NCI-H2227 treated with DMSO at 0.1 percent for 48 hours (cell line): ENCODE measurements at places on chromosomes 5 and 9.

DNA sequence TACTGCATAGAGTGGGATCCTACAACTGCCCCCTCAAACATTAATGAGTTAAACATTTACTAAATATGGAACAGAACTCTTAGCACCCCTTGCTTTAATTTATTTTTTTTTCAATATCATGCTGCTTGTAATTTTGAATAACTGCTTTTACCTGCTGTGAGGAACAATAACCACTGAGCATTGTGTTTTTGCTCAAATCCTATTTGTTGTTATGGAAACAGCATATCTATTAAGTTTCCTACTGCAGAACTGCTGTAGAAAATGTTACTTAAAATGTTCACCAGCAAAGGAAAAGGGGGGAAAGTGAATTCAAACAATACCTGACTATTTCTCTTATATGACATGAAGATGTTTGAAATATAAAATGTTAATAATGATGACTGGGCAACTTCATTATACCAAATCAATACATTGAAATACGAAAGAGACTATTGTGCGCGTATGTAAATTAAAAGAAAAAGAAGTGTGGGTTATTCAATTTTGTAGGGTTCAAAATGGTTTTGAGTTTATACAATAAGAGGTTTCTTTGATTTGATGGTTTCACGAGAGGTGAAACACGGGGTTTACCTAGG is 1043.8 kb upstream of the NUDT12 start:
- no peak for DNase-seq

- no peak for DNase-seq
These were observed 89.7 kb upstream of the OSMR start for GRCh38 chr5:38756068-38756467.

DNA sequence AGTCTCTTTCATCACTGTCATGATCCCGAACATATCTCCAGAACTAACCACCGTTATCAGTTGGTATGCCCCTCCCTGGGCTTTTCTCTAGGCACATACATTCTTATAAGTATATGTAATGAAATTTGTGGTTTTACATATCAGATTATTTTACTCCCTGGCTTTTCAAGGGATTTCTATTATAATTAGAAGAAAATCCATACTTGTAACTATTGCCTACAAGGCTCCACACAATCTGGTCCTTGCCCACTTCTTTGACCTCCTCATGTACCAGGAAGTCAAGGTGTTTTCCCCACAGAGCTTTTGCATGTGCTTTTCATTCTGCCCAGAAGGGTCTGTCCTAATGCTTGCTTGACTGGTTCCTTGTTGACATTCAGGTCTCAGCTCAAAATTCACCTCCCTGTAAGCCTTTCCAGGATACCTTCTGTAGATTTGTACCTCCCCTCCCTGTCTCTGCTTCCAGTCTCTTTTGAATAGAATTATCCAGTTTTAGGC is 33.6 kb upstream of the HSD17B4 start:
- no peak for DNase-seq

DNA sequence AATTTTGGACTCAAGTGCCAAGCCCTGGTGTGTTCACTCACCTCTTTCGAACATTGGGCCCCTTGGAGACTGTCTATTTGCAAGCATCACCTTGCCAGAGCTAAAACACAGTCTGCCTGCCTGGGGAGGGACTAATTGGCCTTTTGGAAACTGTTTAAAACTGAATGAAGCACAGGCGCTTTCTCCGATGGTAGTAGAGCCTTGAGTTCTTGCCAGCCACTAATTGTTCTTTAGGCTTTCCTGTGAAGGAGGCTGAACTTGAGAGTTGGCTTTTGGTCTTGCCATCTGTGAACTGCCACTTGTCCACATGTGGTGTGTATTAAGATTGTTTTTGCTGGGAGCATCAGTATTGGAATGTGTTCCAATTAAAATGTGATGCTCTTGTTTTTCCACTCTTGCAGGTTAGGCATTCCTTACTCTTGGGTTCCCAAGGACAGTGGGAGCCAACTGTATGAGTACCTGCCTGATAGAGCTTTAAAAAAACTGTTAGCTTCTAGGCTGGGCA is 26.0 kb downstream of the GARNL3 start:
- no peak for DNase-seq

DNA sequence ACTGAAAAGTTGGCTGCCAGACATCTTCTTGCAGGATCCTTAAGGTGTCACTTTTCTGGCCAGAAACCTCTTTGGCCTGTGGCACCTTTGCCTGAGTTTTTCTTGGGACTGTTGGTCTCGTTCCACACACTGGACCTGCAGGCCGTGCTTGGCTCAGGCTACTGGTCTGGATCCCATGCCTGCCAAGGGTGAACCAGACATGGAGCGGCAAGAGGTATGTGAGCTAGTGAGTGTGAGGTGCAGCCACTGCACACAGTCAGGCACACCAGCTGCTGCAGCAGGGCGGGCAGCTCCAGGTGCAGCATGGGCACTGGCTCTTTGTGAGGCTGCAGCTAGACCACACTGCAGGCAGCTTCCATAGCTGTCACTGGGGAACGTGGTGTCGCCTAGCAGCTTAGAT is 47.9 kb downstream of the NDUFAF2 start:
- DNase-seq = no peak

GRCh38 chr5:109713453-109713852 is 23.7 kb downstream of the MAN2A1 start:
- peak; percentile 49 for DNase-seq

DNA sequence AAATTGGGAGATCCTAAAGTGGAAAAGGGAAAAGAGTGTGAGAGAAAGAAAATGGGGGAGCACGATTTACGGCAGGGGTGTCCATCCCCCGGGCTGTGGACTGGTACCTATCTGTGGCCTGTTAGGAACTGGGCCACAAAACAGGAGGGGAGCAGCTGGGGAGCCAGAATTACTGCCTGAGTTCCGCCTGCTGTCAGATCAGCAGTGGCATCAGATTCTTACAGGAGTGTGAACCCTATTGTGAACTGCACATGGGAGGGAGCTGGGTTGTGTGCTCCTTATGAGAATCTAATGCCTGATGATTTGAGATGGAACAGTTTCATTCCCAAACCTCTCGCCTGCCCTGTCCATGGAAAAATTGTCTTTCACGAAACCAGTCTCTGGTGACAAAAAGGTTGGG is 108.3 kb upstream of the ADAMTSL1 start:
- no peak for DNase-seq

DNA sequence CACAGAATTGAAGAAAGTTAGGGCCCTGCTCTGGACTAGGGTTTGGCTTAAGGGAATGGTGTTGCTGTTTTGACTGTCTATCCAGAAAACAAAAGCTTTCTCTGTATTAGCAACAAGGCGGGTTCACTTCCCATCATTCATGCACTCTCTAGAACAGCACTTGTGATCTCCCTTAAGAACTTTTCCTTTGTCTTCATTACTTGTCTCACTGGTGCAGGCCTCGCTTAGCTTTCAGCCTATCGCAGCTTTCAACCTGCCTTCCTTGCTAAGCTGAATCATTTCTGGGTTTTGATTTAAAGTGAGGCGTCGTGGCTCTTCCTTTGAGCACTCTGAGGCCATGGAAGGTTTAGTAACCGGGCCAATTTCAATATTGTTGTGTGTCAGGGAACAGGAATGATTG is 35.2 kb upstream of the LPCAT1 start:
- DNase-seq = no peak

- peak; percentile 1 for DNase-seq
These were observed 47.1 kb upstream of the CTSL start for GRCh38 chr9:87678650-87679355.

DNA sequence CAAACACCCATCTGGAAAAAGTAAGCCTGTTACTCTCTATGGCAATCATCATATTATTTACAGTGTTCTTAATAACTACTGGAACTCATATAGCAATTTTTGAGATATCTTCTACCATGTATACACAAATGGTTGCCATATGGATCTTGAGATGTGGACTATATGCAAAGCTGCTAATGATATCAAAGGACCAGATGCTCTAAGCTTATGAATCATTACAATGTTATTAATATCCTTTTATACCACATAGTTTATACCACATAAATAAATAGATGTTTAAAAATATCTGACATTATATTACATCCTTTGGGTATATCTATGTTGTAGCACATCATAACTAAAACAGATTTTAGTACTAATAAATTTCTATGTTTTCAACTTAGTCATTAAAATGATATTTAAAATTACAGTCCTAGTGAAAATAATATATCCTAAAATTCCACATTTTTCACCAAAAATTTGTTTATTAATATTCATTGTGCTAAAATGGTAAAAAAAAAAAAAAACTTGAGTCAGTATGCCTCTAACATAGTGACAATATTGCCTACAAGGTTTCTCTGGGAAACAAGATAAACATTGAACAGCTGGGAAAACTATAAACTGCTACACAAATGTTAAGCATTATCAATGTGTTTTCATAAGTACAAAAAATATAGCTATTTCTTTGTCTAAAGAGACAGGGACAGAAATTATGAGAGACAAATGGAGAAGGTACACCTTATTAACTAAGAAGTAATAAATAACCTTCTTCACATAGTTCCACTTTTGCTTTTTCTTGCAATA is 85.5 kb downstream of the DTWD2 start:
- DNase-seq = no peak

- DNase-seq = no peak
These were observed 275.2 kb upstream of the VLDLR start for GRCh38 chr9:2346277-2346913.

DNA sequence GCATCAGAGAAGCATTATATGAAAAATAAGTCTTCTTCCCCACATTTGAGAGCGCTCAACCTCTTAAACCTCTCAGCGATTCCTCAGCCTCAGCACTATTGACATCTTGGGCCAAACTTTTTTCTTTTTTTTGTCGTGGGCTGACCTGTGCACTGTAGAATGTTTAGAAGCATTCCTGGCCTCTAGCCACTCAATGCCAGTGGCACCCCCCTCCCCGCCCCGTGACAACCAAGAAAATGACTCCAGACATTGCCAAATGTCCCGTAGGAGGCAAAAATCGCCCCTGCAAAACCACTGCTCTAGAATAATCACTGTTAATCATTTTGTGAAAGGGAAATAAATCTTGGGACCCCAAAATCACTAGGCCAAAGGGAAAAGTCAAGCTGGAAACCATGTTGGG is 129.1 kb upstream of the BOD1 start:
- no peak for DNase-seq

DNA sequence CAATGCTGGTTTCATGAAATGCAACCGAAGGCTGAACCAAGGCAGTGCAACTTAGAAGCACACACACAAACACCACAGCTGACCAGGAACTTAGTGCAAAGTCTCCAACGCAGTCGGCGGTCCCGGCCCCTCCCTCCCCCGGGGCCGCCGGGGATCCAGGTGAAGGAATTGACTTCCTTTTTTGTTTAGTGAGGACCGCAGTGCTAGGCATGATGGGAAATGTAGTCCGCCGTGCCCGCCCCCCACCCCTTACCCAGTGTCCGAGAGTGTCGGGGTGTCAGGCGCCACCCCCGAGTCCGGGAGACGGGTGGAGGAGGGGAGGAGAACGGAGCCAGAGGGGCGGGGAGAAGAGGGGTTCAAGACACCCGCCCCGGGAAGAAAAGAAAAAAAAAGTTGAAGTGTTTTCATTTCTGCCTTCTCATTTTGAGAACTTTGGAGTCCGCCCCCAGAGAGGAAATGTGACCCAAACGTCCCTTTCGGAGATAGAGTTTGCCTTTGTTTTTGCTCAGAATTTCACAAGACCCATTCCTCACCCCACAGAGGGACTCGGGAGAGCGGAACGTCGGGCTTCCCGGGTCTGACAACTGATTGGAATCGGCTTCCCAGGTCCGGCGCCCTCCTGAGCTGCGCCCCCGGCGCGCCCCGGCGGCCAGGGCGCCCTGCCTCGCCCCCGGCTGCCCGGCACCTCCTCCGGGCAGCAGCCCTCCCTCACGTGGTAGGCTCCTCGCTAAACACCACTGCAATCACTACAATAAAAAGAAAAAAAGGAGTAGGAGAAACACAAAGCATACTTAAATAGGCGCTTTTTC is 2.0 kb downstream of the IER5L start:
- DNase-seq = peak; percentile 33

DNA sequence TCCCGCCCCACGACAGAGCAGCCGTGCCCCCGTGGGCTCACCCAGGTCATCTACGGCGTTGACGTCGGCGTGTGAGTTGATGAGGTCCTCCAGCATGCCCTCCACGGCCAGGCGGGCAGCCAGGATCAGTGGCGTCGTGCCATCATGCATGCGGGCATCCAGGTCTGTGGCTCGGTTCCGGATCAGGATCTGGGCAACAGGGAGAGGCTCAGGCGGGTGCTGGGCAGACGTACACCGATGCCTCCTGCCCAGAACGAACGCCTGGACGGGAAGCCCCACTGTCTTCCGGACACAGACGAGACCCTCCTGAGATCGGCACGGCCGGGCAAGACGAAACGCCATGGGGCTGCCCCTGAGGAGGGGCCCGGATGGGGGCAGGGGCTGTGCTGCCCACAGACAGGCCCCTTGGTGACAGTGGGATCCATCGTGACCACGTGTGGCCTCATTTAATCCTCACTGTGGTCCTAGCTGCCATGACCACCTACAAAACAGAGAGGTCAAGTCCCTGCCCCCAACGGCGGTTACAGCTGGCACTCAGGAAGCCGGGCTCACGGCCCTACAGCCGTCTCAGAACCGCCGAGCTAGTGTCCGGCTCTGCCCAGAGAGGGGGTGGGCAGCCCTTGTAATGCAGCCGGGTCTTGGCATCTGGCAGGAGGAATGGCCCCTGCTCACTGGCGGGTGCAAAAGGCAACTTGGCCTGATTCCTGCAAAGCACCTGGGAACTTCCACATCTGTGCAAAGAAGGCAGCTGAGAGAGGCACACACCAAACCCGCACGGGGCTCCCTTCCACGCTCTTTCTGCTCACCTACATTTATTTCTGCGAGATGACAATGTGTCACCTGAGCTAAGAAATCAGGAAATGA is 16.5 kb upstream of the SEC16A start:
- DNase-seq = no peak

DNA sequence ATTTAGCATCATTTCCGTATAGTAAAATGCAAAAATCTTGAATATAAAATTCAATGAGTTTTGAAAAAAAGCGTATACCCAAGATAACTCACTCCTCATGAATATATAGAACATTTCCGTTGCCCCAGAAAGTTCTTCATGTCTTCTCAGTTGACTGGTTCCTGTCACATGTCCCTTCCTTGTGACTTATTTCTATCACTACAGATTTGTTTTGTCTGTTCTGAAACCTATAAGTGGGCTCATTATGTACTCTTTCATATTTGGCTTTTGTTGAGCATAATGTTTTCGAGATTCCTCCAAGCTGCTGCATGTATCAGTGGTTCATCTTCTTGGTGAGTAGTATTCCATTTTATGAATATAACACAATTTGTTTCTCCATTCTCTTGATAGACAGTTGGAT is 11.0 kb upstream of the HACD4 start:
- no peak for DNase-seq

- DNase-seq = no peak
These were observed 19.4 kb downstream of the TRIM7 start for GRCh38 chr5:181185560-181185959.
